Mesenchymal stem cell (in vitro differentiated cells and primary cell): ENCODE measurements at places on chromosomes 2 and 18.

DNA sequence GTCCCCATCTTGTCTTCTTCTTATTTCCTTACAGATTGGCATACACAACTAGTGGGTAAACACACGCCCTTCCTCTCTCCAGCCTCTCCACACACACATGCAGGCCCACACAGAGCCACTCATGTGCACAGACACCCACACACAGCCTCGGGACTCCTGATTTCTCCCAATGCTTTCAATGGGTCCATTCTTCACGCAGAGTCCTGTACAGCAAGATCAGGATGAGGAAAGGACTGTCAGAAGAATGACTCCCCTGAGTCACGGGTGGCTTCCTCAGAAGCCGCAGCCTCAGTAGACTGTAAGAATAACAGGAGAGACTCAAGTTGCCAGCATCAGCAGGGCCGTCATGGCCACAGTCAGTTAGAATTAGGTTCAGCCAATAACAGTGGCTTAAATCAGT is 109.1 kb upstream of the GLI2 start:
- no peak for DNase-seq

GRCh38 chr2:179261151-179261825 is 3.3 kb downstream of the SESTD1 start:
- DNase-seq, result no peak

DNA sequence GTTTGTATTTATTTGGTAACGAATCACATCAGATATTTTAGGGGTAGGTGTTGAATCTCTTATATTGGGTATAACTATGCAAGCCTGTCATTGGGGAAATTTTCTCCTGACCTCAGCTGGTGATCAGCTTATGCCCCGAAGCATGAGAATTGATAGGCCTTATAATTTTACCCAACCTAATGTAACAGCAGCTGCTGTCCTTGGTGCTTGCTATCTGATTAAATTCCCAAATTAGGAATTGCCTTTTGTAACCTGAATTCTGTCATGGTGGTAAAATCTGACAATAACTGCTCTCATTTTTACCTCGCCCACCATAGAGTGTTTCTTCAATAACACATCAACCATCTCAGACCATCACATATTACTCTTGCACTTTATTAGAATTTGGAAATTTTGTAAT is 1542.6 kb upstream of the PIK3C3 start:
- no peak for DNase-seq

DNA sequence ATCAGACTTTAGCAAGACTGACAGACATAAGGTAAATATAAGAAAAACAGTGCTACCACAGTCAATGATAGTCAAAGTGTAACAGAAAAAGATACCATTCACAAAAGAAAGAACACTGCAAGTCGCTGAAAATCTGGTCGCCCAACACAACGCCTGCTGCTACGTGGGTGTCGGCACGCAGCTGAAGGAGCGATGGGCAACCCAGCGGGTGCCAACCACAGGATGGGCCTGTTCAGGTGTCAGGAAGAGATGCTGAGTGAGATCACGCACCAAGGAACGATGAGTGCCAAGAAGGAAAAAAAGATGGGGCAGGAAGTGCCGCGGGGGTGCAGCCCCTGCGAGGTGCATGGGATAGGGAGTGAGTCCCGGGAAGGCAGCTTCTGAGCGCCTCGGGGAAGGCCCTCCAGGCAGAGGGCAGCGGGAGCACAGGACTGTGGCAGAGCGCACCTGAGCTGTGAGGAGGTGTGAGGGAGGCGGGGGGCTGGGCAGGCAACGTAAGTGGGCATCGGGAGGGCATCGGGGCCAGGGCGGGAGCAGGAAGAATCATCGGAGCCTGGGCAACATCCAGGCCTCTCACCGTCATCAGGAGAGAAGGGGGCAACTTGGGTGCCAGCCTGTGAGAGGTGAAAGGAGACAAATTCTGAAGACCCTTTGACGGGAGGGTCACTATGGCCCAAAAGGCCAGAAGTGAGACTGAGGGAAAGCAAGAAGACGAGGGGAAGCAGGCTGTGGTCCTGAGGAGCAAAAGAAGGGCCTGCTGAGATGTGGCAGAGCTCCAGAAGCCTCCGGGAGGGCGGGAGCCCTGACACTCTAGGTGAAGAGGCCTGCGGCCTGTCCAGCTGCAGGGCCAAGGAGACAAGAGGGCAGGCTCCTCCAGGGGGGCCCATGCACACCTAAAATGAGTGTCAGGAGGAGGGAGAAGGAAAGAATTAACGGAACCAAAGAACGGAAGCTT is 14.8 kb upstream of the MTERF4 start:
- no peak for DNase-seq

- peak; percentile 43 for DNase-seq
Observed at GRCh38 chr2:165120740-165121467, 82.9 kb downstream of the SCN3A start.

DNA sequence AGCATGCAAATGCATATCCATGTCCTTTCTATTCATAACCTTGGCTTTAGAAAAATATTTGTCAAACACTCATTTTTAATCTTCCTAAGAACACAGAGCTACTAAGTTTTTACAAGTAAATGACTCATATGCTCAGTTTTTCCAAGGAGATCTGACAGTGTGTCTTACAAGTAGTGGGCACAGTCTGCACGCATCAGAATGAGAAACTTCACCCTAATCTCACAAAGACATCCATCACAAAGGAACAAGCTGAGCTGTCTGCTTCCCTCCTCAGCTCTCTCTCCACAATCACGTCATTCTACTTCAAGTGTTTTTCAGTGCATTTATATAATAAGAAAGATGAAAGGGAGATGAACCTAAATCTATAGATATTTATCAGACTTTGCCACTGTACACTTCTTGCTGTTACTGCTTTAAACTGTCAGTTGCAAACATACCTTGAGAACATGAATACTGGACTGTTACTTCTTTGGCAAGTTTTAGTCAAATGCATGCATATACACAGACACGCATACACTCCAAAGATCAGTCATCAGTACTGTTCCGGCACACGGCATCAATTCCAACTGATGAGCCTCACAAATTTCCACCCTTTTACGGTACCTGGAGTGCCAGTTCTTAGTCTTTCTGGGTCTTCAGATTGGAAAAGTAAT is 75.7 kb downstream of the RBMS1 start:
- DNase-seq, result peak; percentile 96

DNA sequence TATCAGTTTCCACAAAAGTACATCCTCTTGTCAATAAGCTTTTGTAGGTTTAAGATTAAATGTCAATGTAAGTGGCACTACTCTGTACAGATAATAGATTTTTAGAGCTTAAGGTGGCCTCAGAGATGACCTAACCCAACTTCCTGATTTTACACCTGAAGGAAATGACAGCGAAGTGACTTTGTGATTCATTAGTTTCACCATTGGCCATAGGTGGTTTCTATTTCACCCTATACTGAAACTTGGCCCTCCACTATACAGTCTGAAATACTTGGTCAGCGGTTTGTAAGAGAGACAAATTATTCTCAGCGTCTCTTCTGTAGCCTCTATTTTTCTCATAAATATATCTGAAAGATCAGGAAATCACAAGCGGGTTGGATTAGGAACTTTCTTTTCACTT is 330.4 kb upstream of the FAM98A start:
- no peak for DNase-seq

DNA sequence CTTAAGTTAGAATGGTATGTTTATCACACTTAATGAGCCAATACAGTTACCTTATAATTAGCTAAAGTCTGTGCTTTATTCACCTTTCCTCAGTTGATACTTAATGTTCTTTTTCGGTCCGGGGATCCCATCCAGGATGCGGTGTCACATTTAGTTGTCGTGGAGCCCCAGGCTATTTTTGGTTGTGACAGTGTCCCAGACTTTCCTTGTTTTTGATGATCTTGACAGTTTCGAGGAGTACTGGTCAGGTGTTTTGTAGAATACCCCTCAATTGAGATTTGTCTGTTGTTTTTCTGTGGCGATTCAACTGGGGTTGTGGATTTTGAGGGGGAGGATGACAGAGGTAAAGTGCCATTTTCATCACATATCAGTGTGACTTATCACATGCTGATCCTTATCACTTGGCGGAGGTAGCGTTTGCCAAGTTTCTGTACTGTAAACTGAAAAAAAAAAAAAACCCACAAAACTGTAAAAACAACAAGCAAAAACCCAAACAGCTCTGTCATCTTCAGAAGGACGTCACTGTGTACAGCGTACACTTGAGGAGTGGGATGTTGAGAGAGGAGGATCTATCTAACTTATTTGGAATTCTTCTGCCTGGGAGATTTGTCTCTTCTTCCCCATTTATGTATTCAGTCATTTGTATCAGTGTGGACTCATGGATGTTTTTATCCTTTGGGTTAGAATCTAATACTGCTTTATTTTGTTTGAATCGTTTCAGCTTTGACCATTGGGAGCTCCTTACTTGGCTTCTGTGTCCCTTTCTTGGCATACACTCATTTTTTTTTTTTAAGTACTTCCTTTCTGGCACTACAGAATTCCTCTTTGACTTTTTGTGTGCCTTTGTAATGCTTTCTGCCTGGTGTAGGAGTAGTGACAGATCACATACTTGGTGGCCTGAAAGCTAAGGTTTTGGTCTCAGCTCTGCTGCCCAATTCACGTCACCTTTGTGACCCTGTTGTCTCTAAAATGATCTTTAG is 68.1 kb downstream of the FMNL2 start:
- no peak for DNase-seq
